ENCODE measurements at places on chromosomes 7 and 10.

DNA sequence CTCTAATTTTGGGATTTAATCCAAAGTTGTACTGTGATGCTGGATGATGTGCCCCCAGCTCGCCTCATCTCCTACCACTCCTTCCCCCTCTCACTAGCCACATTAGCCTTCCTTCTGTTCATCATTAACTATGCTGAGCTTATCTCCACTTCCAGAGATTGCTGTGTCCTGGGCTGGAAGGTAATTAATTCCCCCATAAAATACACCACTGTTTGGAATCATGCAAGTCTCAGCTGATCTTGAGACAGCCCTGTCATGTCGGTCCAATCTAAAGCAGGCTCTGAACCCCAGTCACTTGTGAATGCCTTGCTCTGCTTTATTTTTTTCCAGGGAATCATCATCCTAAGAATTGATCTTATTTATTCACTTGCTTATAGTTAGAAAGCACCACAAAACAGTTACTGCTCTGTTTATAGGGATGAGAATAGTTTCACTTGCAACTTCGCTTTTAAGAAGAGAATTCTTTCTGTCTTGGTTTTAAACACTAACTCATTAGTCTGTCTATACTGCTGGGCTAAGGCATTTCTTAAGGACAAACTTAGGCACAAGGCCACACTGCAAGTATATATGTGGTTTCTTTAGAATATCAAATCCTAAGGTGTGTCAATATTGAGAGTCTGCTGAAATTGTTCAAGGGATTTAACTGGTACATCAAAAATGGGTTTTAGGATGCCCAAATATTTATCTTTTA lies 341.1 kb upstream of the SEMA3A start:
- no peak for DNase-seq

DNA sequence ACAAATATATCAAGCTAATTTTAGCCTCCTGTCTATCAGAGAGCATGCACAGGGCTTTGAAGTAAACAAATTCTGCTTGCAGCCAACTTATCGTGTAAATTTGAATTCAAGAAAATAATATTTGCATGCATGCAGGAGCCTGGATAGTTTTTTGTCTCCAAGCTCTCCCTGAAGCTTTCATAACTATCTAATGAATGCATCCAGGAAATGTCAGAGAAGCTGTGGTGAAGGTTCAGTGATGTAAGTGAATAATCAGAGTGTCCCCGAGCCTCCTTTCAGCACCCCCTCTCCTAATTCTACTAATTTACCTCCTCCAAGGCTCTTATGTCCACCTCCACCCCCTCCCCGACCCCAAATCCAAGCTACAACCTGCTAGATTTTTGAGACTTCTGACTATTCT lies 172.0 kb upstream of the ZNF32 start:
- no peak for DNase-seq

DNA sequence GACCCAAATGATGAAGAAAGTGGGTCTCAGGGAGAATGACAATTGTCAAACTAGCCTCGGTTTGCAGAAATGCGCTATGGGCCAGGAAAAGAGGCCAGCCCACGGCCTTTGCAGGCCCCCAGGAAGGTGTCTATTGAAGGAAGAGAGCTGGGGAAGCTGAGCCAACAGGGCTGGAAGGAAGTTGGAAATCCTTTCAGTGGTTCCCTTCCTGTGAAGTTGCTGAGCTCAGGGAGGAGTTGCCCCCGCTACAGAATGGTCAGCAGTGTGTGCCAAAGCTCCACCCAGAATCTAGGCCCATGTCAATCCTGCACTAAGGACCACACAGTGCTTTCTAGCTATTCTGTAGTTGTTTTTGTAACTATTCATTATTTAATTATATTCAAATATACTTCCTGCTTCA lies 91.6 kb upstream of the ANLN start:
- DNase-seq: no peak

DNA sequence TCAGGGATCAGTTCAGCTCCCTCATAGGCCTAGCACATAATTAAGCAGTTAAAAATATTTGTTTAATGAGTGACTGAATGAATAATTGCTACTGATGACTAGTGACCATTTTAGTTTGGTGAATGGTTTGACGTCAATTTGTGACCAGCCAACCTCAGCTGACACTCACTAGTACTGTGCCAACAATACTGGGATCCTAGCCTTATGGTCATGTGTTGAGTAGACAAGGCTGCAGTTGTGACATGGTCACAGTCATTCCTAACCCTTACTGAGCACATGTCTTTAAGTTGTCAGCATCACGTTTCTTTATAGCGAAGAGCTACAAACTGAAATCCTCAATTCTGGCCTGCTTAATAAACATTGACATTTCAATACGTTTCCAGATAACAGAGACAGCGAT lies 86.9 kb upstream of the SLC26A5 start:
- no peak for DNase-seq

- no peak for DNase-seq
Measured at GRCh38 chr10:62239994-62240393, 28.6 kb downstream of the RTKN2 start.

DNA sequence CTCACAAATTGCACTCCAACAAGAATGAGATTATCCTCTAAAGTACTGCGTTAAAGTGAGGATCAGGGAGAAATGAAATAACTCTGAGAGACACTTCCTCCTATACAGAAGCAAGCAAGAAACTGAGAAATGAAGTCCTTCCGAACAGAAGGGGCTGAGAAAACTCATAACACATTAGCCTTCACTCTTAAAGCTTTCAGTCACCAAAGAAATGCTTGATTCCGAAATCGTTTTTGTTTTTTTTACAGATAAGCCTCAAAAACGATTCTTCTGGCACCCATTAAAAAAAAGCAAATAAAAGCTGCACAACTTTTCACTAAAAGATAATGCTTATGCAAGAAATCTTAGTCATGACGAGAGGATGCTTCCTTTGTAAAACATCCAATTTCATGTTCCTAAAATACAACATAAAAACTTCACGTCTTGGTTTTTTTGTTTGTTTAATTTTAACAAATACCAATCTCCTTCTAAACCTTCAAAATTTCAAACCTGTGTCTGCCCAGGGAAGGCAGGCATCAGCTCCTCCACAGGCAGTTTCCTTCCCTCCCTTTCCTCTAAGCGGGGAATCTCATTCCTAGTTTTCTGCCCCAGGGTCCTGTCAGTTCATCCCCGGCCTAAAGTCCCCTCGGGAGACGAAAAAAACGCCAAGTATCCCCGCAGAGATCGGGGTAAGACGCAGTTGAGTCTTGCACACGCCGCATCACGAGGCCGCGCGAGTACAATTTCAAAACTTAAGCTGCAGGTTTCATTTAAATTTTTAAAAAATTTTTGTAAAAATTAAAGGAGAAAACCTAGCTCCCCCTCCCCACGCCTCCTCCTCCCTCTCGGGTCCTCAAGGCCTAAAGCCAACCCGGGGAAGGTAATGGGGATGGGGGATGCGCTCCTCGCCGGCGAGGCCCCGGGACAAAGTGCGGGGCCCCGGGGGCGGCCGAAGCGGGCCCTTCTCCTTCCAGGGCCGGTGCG lies 1.1 kb downstream of the BAZ1B start:
- DNase-seq: no peak

GRCh38 chr7:130367088-130367755 lies 13.1 kb upstream of the CPA1 start:
- DNase-seq: no peak

DNA sequence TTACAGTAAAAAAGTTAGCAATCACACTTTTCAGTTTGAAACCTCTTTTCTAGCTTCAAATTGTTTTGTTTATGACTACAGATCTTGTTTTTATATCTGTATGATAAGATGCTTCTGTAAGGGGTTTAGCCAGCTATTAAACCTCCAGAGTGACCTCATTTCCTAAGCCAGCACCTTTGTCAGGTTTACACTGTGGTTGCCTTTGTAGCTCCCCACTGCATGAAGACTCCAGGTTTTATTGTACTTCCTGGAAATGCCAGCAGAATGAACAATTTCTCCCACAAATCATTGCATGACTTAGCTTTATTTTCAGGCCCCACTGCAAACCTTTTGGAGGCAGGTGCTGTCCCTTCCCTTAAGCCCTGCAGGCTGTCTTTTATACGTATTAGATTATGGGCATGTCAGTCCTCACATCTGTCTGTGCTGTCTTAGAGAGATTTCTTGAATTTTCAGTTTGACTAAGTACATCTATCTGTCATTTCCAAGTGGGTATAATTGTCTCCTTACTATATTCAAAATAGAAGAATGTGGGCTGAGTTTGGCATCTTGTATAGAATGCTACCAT lies 8.2 kb upstream of the AGR3 start:
- DNase-seq: no peak

DNA sequence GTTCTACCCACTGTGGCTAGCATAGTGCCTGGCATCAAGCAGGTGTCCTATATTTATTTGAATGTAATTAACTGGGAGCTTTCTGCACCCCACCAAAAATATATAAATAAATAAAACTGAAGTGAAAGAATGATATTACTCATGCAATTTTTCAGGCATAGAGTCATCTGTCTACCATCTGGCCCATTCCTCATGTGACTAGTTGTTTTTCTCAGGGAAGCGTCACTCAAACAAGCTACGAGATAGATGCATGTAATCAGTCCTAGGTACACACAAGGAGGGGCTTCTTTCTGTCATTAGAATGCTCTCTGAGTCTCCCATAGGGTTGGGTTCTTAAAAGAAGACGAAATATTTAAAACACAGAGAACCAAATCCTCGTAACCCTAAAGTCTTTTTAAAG lies 255.5 kb upstream of the KMT2E start:
- DNase-seq: no peak

DNA sequence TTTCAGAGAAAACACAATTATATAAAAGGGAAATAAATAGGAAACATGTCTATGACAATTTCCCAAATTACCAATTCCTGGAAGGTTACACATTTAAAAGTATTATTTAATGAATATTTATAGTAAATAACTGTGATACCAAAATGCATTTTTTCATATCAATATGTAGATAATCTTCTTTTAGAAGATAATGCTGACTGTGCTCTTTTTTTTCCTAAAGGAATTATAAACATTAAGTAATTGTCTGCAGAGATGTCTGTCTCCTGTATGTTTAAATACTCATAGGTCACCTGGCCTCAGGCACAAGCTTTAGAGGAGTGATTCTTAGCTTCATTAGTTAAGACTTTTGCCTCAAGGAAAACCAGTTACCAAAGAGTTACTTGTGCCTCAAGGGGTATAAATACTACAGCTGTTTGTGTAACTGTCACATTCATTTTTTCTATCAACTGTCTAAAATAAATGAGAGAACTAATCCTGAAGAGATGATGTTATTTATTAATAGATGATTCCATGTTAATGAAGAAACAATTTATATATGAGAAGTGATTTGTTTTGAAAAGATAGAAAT lies 77.1 kb downstream of the DNAJC1 start:
- no peak for DNase-seq

DNA sequence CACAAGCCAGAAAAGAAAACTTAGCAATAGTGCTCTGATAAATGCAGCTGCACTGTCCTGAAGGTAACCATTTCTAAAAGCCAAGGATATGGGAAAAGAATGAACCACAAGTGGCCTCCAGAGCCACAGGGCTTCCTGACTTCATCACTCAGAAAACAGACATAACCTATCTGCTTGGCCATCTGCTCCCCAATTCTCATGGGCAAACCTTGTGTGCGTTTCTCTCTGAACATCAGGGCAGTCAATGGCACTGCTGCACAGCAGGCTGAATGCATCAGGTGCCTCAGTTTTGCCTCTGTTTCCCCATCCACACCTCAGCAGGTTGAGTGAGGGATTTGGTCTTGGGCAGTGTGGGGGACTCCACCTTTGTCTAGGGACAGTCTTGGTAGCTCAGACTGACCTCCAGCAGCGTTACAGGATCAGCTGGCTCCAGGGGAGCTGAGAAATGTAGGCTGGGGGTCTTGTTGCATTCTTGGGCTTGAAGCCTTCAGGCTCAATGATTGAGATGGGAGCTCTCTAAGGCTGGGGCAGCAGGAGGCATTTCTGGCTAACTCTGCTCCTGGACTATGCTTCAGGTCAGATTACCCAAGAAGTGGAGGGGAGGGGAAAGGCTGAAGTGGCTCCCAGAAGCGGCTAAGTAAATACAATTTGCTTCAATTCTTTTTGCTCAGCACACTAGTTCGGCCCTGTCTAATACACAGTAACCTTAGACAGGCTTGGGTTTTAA lies 23.6 kb upstream of the PDLIM1 start:
- DNase-seq: no peak

DNA sequence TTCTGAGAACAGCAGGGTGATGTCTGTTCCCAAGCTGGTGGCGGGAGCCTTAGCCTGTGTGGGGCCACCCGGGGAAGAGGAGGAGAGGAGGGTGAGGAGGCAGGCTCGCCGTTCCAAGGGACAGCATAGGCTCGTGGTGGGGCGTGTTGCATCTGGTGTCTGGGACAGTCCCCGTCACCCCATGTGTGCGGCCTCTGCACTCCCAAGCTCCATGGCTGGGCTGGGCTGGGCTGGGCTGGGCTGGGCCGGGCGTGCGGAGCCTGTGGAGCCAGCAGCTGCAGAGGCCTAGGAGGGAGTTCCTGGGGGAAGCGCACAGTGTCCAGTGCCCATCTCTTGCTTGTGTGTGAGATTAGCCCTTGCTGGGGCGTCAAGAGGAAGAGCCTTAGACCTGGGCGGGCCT lies 20.9 kb upstream of the TTYH3 start:
- no peak for DNase-seq

GRCh38 chr10:59895629-59896116 lies 10.7 kb downstream of the CCDC6 start:
- DNase-seq: no peak

- no peak for DNase-seq
Measured at GRCh38 chr10:396535-397220, 261.4 kb downstream of the ZMYND11 start.

DNA sequence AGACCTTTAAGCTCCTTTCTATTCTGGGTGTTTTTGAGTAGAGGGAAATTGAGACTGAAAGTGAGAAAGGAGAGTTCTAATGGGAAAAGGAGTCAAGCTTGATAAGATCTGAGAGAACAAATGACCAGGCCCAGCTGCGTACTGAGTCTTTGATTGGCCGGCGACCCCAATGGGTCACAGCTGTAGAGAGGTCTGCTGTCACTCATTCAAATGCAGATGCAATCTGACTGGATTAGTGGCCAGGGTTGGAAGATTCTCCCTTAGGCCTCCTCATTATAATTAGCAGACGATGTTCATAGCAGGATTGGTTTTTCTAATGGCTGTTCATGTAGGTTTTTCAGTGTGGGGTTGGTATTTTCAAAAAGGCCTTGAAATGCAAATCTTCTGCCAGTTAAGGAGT lies 127.2 kb upstream of the SLC25A13 start:
- no peak for DNase-seq
